Adipocyte (in vitro differentiated cells): ENCODE measurements at places on chromosomes 7 and 10.

GRCh38 chr10:71214641-71215559 is 2.5 kb downstream of the UNC5B start:
- DNase-seq = no peak

DNA sequence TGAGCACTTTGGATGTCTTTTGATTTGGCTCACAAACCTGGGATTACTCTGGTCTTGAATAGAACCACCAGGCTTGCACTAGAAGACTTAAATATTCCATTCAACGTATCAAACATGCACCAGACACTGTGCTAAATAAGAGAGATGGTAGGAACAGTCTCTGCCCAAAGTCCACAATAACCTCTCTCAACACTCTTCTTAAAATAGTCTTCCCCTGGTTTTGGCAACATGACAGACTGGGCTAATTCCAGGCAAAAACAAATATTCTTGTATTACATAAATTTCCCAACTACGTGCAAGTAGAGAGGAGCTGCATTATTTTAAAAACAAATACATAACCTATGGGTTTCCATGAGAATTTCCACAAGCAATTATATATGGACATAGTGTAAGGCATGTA is 64.8 kb upstream of the PAPSS2 start:
- peak; percentile 55 for DNase-seq

- no peak for DNase-seq
Measured at GRCh38 chr10:96831200-96831866, 765 bp upstream of the LCOR start.

GRCh38 chr7:128867842-128868623 is 5.4 kb downstream of the ATP6V1F start:
- DNase-seq = no peak

GRCh38 chr7:29422829-29423228 is 140.8 kb upstream of the PRR15 start:
- no peak for DNase-seq

- DNase-seq = no peak
Measured at GRCh38 chr7:117963264-117964197, 90.3 kb upstream of the CTTNBP2 start.
